ENCODE measurements at places on chromosomes 12 and 14.

- no peak overlapping the region for H3K27ac ChIP-seq
- H3K36me3 ChIP-seq, result no peaks in the 10 kb centered on the region
- no peak overlapping the region for H3K4me3 ChIP-seq
- DNase-seq, result no peak
- H3K4me1 ChIP-seq, result no peaks in the 10 kb centered on the region
These were observed 425.8 kb upstream of the ATXN7L3B start for GRCh38 chr12:74111688-74112360.

DNA sequence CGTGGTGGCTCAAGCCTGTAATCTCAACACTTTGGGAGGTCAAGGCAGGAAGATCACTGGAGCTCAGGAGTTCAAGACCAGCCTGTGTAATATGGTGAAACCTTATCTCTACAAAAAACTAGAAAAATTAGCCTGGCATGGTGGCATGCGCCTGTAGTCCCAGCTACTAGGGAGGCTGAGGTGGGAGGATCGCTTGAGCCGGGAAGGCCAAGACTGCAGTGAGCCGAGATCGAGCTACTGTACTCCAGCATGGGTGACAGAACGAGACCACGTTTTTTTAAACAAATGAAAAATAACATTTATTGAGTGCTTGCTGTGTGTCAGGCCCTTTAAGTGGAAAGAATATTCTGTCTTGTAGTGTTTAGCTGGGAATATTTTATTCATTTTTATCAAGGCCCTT is 26.6 kb upstream of the CLMN start:
- H3K4me3 ChIP-seq, result no peak overlapping the region
- H3K27me3 ChIP-seq, result no peaks in the 10 kb centered on the region
- no peak for DNase-seq
- H3K4me1 ChIP-seq, result no peaks in the 10 kb centered on the region
- H3K27ac ChIP-seq, result no peak overlapping the region

- H3K36me3 ChIP-seq, result no peaks in the 10 kb centered on the region
- peak; percentile 7 for DNase-seq
- no peaks in the 10 kb centered on the region for H3K27me3 ChIP-seq
- H3K4me3 ChIP-seq, result no peak overlapping the region
- no peak overlapping the region for H3K27ac ChIP-seq
These were observed 57.8 kb upstream of the ZDHHC17 start for GRCh38 chr12:76706101-76706500.

- no peaks in the 10 kb centered on the region for H3K27me3 ChIP-seq
- no peak overlapping the region for H3K27ac ChIP-seq
- H3K4me1 ChIP-seq, result no peaks in the 10 kb centered on the region
- no peaks in the 10 kb centered on the region for H3K36me3 ChIP-seq
- no peak for DNase-seq
These were observed 168.0 kb downstream of the DACT1 start for GRCh38 chr14:58805605-58806409.

- no peak for DNase-seq
- no peaks in the 10 kb centered on the region for H3K27me3 ChIP-seq
- H3K27ac ChIP-seq, result no peak overlapping the region
- no peak overlapping the region for H3K4me3 ChIP-seq
These were observed 244.8 kb downstream of the IPO8 start for GRCh38 chr12:30450872-30451271.

DNA sequence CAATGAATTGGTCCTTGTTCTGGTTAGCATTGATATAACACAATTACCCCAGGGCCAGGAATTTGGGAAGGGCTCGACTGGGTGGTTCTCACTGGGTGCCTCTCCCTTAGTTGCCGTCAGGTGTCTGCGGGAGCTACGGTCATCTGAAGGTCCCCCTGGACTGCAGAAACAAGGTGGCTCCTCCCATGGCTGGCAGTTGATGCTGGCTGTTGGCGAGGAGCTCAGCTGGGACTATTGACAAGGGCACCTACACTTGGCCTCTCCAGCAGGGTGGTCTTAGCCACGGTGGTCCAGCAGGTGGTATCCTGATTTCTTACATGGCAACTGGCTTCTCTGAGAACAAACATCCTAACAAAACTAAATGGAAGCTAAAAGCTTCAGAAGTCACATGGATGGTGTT is 41.0 kb upstream of the RGS6 start:
- no peak overlapping the region for H3K4me3 ChIP-seq
- no peaks in the 10 kb centered on the region for H3K4me1 ChIP-seq
- no peak overlapping the region for H3K27ac ChIP-seq
- no peaks in the 10 kb centered on the region for H3K36me3 ChIP-seq
- DNase-seq, result no peak

DNA sequence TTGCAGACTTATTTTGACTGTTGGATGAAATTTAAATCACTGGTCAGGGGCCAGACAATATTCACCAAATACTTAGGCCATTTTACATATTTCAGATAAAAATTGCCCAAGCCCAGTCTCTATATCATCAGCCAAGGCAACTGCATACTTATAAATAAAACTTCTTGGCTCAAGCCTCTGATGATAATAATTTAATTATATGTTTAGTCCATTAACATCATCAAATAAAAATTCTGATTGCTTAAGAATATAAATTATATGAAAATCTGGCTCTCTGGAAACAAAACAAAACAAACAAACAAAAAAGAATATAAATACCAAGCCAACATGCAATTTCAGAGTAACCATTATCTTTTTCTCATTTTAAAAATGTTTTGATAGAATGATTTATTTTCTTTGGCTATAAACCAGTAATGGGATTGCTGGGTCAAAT is 165.2 kb downstream of the BTG1 start:
- H3K27me3 ChIP-seq, result no peaks in the 10 kb centered on the region
- no peaks in the 10 kb centered on the region for H3K36me3 ChIP-seq
- no peak overlapping the region for H3K27ac ChIP-seq
- DNase-seq, result no peak
- H3K4me3 ChIP-seq, result no peak overlapping the region

- H3K4me3 ChIP-seq, result no peak overlapping the region
- H3K36me3 ChIP-seq, result no peaks in the 10 kb centered on the region
- no peak overlapping the region for H3K27ac ChIP-seq
- H3K4me1 ChIP-seq, result no peaks in the 10 kb centered on the region
- H3K27me3 ChIP-seq, result no peaks in the 10 kb centered on the region
- no peak for DNase-seq
These were observed 39.4 kb downstream of the MVK start for GRCh38 chr12:109612975-109613502.

DNA sequence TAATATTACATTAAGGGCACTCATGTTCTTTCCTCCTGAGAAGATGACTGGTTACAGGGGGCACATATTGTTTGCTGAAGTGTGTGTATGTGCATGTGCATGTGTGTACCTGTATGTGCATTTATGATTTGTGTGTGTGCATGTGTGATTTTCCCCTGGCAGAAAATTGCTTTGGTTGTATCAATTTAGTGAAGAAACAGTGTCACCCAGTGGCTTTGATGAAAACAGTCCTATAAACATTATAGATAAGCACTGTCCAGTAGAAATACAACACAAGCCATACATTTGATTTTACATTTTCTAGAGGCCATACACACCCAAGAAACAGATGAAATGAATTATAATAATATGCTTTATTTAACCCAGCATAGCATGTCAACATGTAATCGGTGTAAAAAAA is 8.6 kb downstream of the PDE3A start:
- H3K36me3 ChIP-seq, result no peaks in the 10 kb centered on the region
- peak; percentile 6 for DNase-seq
- no peak overlapping the region for H3K4me3 ChIP-seq
- peaks cover 12% of the 10 kb centered on the region for H3K27me3 ChIP-seq

DNA sequence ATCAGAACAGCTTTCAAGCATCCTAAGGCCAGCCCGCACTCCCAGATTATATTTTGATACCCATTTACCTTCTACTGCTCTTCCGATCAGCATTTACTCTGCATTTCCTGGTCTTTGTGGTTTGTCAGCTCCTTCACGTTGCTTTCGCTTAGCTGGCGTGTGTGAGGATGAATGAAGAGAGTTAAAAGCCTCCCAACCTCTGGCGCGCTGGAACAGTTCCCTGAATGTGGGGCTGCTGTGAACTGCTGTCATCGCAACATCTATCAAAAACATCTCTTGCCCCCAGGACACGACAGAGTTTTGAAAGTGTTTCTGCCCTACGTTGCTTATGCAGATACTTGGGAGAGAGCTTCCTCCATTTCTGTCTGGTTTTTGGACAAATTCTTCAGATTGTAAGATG is 129.2 kb downstream of the KCNA5 start:
- no peaks in the 10 kb centered on the region for H3K36me3 ChIP-seq
- DNase-seq, result no peak
- no peaks in the 10 kb centered on the region for H3K4me1 ChIP-seq

DNA sequence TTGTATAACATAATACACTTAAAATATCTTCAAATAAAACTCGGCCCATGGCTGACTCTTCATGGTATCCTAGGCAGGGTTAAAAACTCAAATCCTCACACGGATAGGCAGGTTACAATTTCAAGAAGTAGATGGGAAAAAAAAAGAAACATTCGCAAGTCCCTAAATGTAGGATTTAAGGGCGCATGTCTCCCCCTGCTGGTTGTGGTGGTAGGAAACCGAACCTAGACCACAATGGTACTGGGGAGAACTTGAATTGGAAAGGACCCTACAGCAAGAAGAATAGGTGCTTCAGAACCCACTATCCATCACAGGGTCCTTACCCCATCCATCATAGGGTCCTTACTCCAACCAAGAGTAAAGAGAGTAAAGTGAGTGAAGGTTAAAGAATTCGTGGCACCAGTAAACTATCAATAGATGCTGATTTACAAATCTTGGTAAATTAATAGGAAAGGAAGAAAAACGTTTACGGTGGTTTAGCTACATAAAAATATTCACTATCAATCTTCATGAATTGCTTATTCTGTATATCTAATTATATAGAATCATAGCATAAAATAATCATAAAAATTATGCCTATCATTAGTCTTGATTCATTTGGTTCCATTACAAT is 3.3 kb upstream of the CIPC start:
- no peaks in the 10 kb centered on the region for H3K36me3 ChIP-seq
- peak; percentile 90 for DNase-seq
- peaks cover 19% of the 10 kb centered on the region for H3K4me1 ChIP-seq
- no peak overlapping the region for H3K27ac ChIP-seq
- no peaks in the 10 kb centered on the region for H3K27me3 ChIP-seq

GRCh38 chr12:94677778-94678177 is 27.4 kb upstream of the TMCC3 start:
- H3K36me3 ChIP-seq, result no peaks in the 10 kb centered on the region
- H3K4me1 ChIP-seq, result peaks cover 53% of the 10 kb centered on the region
- H3K4me3 ChIP-seq, result no peak overlapping the region
- H3K27me3 ChIP-seq, result no peaks in the 10 kb centered on the region

DNA sequence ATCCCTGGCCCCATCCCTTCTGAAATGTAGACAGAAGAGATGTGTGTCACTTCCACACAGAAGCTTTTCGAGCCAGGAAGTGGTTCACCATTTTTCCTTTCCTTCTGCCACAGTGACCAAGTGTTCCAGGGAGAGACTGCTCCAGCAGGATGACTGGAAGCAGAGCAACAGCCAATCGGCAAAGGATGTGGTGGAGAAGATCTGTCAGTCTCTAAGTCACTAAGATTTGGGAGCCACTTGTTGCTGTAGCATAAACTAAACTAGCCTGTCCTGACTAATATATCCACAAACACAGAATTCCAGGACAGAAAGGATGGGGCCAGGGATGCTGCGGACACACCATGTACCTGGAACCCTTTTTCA is 42.9 kb downstream of the DUSP6 start:
- H3K27ac ChIP-seq, result no peak overlapping the region
- no peaks in the 10 kb centered on the region for H3K27me3 ChIP-seq
- no peak overlapping the region for H3K4me3 ChIP-seq

DNA sequence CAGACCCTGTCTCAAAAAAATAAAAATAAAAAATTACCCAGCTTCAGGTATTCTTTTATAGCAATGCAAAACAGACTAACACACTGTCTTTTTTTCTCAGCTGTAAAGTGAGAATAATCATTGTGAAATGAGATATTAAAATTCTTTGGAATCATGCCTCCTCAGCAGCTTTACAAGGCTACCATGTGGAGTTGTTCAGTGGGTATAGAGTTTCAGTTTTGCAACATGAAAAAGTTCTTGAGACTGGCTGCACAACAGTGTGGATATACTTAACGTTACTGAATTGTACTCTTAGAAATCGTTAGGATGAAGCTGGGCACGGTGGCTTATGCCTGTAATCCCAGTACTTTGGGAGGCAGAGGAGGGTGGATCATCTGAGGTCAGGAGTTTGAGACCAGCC is 15.7 kb upstream of the MAPKAPK5 start:
- H3K27ac ChIP-seq, result no peak overlapping the region
- H3K36me3 ChIP-seq, result no peaks in the 10 kb centered on the region
- no peak overlapping the region for H3K4me3 ChIP-seq
- H3K4me1 ChIP-seq, result no peaks in the 10 kb centered on the region
- H3K27me3 ChIP-seq, result no peaks in the 10 kb centered on the region
- no peak for DNase-seq

DNA sequence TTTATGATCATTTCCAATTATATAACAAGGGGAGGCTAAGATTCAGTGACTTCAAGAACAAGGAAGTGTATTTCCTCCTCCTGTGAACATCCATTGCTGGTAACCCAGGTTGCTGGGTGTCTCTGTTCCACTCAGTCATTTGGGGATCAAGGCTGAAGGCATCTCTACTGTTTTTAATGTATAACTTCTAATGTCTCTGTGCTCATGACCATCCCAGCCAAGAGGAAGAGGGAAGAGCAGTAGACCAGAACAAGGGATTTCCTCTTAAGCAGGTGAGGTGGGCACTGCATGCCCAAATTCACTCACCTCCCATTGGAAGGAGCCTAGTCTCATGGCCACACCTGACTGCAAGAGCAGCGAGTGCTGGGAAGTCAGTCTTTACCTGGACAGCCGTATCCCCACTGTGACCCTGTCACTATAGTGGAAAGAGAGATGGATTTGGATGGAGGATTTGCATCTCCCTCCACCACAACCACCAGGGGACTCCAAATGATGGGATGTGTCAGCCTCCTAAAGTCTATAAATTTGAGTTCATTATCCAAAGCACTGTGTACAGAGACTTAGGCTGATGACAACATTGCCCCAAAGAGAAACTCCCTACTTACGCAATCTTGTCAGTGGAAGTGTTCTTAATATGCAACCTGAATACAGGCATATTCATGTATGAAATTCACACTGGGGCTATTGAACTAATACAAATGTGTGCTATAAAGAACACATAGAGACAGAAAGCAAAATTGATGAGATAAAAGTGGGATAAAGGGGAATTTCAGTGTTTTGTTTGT is 368.7 kb downstream of the TMEM132D start:
- H3K36me3 ChIP-seq, result no peaks in the 10 kb centered on the region
- H3K4me3 ChIP-seq, result no peak overlapping the region
- no peaks in the 10 kb centered on the region for H3K4me1 ChIP-seq
- H3K27ac ChIP-seq, result no peak overlapping the region
- no peak for DNase-seq

DNA sequence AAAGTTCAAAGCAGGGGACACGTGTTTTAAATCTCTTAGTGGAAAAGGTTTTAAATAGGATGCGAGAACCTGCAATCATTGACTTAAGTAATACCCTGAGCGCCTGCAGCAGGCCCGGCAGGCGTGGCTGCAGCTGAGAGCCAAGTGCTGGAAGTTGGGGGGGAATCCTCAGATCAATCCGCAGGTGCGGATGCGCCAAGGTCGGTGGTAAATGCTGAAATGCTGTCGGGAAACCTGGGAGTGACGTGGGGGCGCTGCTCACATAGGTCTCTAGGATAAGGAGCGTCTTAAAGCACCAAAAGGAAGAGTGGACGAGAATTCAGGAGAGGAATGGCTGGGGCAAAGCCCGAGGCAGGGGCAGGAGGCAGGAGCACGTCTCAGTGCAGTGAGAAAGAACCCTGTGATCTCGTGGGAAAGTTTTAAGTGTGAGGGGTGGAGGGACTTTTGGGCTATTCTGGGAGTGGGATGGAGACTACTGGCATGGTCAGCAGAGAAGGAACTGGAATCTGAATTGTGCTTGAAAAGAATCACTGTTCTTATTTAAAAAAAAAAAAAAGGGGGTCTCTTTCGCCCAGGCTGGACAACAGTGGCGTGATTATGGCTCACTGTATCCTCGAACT is 883 bp upstream of the CDCA4 start:
- H3K36me3 ChIP-seq, result no peaks in the 10 kb centered on the region
- no peak for DNase-seq
- no peaks in the 10 kb centered on the region for H3K27me3 ChIP-seq
- peak overlapping the region; percentile 75 for H3K4me3 ChIP-seq
- H3K4me1 ChIP-seq, result peaks cover 44% of the 10 kb centered on the region

Measured in natural killer cell (primary cell).